NCI-H774 (cell line): ENCODE measurements at places on chromosomes 6 and 20.

DNA sequence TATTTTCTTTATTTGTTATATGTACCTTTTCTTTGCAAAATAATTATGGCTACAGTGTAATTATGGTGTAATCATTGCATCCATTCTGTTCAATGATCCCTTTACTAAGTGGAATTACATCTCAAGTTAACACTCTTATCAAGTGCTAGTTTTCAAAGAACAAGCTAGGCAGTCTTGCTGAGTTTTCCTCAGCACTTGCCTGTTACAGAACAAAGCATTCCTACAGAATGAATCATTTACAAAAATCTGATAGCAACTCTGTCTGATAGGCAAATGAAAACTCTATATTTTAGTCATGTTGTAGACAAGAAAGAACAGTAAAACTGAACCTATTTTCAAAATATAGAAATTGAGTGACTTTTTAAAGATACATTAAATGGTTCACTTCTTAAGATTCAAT is 109.8 kb upstream of the POU3F2 start:
- no peak for DNase-seq

DNA sequence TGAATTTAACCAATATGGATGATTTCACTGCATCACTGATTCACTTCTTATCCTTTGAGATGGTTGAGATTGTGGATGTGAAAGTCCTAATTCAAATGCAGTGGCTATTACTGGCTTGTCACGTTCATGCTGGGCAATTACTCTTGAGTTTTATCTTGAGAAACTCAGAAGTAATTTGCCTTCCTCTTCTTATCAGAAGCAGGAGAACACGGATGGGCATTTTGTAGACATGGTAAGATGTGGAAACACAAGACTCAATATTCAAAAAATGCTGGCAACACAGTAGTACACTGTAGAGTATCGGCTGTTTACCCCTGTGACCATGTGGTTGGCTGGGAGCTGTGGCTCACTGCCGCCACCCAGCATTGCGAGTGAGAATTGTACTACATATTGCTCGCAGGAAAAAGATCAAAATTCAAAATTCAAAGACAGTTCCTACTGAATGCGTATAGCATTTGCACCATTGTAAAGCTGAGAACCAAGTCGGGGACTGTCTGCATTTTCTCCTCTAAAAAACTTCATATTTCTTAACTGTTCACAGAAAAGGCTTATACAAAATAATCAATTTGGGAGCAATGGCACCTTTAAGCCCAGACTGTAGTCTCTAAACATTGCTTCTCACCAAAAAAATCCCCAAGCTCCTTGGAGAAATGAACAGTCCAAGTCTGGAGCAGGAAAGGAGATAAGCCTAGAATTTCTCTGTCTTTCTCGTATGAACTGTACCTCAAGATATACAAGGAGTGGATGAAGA is 61.9 kb upstream of the ELOVL5 start:
- no peak for DNase-seq

DNA sequence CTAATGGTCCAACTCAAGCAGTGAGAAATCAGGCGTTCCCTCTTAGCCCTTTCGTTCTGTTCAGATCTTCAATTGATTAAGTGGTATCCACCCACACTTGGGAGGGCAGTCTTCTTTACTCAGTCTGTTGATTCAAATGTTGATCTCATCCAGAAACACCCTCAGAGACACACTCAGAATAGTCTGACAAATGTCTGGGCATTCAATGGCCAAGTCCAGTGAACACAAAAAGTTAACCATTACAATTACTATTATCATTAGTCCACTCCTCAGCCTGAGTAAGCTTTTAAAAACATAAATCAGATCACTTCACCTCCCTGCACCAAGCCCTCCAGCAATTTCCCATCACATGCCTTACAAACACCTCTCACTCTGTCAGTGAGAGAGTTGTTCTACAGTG is 423.2 kb downstream of the RFPL4B start:
- DNase-seq, result no peak

DNA sequence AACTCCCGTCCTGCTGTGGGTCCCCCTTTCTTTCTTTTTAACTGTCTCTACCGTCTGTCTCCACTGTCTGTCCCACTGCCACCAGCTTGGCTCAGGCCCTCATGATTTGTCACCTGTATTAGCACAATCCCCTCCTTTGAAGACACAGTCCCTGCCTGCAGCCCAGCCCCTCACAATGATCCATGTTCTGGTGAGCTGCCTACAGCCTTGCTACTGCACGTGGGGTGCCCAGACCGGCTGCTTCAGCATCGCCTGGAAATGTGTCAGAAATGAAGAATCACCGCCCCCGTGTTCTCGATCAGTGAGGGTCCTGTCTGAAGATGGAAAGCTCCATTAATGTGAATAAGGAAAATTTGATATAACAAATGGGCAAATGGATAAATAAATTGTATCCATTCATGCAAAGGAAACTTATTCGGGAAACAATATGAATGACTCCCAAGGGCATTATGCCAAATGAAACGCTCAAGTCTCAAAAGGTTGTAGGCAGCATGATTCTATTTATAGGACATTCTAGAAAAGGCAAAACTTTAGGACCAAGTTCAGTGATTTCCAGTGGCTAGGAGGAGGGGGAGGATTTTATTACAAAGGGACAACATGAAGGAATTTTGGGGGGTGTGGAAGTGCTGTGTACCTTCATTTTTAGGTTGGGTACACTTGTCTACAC is 59.4 kb upstream of the CD83 start:
- no peak for DNase-seq

DNA sequence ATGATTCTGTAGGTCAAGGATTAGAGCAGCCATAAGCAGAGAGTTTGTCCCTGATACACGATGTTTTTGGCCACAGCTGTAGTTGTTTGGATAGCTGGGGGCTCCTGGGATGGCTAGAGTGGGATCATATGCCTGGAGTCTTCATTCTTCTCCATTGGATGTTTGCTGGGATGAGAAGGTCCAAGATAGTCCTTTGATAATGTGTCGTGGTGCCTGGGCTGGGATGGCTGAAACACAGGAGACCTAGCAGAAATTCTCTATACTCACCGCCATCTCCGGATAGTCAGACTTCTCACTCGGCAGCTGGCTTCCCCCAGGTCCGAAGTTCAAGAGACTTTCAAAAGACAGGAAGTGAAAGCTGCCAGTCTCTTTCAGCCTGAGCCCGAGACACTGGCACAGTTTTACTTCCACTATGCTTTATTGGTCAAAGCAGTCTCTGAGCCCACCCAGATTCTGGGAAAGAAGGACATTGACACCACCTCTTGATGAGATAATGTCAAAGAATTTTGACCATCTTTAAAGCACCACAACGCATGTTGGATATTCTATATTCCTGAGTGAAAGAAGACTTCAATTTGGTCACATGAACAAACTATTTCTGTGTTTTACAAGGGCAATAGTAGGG is 16.0 kb downstream of the MARCKS start:
- DNase-seq, result peak; percentile 38

DNA sequence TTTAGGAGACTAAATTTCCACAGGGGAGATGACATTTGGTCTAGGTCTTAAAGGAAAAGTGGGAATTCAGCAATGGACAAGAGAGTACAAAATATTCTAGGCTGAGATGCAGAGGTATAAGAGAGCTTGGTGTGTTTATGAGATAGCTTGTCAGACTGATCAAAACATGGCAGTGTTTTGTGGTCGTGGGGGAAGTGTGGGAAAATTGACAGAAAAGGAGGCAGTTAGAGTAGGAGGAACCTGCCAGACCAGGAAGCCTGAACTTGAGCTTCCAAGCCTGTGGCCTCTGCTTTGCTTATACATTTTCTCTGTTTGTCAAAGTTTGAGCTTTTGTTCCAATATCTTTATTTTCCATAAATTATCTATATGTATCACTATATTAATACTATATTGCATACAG is 69.5 kb upstream of the MAP3K7 start:
- DNase-seq, result no peak

GRCh38 chr20:34820805-34821578 is 4.5 kb downstream of the NCOA6 start:
- DNase-seq, result no peak

- DNase-seq, result no peak
Measured at GRCh38 chr6:136544326-136544725, 5.9 kb downstream of the MAP7 start.

DNA sequence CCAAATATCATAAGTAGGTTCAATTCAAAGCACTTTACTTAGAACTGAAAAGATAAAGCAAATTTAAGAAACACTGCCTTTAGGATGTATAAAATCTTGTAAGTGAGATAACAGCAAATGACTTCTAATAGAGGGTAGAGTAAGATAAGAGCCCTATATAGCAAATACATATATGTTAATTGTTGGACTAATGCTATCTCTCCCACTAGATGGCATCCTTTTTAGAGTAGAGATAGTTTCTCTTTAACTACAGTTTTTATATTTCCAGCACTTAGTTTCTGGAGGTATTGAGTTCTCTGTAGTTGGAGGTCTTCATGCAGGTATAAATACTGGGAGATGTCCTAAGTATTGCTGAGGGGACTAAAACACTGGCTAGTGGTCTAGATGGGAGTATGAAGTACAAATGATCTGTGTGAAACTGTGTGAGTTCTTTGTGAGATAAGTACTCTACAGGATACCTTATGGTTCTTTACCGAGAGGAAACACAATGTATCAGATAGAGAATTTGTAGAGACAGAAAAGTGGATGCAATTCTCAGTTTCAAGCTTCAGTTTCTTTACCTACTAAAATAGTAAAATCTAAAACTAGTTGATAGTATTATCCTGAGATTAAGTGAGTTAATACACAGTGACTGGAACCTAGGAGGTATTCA is 399.3 kb downstream of the KHDRBS2 start:
- DNase-seq, result no peak

GRCh38 chr6:87436435-87436834 is 28.7 kb downstream of the CFAP206 start:
- DNase-seq, result no peak

GRCh38 chr6:88493717-88494116 is 327.6 kb upstream of the CNR1 start:
- no peak for DNase-seq

DNA sequence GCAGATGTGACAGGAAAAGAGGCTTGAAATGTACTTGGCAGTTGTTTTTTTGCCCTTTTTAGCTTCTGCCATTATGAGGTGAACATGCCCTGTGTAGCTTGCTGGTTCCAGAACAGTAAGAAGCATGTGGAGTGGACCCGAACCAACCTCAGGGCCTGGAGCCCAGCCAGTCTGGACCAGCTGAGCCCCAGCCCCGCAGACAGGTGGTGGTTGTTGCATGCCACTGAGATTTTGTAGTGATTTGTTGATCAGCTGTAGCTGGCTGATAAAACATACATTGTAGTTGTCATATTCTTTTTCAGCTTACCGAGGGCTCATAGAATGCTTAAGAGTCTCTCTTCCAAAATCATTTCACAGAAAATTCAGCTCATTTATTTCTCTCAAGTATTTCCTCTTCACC is 182.2 kb downstream of the FARS2 start:
- no peak for DNase-seq

DNA sequence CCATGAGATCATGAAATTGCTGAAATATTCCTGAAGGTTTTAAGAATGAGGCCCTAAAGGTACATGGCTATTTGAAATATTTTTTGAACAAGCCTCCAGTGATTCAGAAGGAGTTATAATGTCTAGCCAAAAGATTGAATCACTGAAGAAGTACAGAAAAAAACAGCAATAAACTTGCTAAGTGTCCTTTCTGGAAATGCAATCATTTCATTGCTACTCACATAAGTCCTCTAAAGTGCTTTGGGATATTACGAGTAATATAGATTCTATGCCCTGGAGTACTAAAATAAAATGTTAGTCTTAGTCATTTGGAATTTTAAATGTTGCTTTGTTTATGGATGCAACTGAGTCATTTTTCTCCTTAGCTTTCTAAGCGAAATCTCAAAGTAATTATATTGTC is 32.7 kb downstream of the CENPW start:
- no peak for DNase-seq

GRCh38 chr6:159012201-159012600 is 12.2 kb upstream of the RSPH3 start:
- no peak for DNase-seq

- DNase-seq, result no peak
Measured at GRCh38 chr6:15457121-15457650, 205.6 kb downstream of the DTNBP1 start.

DNA sequence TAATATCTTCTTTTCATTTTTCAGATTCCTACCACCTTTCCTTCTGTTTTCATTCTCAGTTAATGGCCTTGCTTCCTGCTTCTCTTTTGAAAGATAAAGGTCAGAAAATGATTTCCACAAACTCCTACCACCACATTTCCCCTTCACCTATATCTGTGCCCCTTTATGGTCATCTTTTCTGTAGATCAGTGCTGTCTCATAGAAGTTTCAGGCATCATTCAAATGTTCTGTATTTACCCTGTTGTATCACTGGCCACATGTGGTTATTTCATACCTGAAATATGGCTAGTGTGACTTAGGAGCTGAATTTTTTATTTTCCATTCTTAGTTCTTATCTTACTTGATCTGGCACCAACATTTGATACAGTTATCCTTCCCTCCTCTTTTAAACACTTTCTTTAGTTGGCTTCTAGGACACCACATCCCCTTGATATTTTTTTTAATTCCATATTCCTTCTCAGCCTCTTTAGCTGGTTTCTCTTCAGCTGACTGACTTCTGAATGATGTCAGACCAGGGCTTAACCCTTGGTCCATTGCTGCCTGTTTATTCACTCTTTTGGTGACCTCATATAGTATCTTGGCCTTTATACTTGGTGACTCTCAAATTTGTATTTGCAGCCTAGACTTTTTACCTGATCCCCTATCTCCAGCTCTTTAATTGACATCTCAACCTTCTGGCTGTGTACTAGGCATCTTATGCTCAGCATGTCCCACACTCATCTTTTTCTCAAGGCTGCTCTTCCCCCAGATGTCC is 81.0 kb downstream of the ATRN start:
- DNase-seq, result no peak

DNA sequence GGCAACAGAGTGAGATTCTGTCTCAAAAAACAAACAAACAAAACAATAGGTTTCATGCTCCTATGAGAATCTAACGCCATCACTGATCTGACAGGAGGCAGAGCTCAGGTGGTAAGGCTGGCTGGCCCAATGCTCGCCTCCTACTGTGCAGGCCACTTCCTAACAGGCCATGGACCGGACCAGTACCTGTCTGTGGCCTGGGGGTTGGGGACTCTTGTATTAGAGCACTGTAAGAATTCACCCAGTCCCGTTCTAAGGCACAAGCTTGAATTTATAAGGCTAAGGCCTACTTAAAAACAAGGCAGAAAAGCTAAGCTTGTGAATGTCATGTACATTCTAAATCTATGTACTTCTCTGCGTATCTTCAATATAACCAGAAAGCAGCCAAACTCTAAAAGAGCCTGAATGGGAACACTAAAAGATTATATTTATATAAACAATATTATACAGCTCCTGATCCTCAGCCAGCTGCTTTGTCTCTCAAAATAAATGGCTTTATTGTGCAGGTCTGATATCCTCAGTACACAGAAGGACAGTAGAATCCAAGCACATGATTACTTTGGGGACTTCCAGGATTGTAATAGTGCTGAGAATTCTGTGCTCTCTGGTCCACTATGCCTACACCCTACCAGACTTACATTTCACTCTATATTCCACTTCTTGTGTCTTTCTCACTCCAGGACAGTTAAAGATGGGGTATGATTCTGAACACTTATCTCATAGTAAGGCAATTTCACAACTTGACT is 64.5 kb upstream of the DST start:
- no peak for DNase-seq
